ENCODE measurements at places on chromosomes 7 and 10. TPM values are rescaled to one million over a fixed set of nuclear protein-coding genes. Genes with fewer than 3 reads are reported as not detected.

The DENND2A gene
- total RNA-seq = 77.2 TPM

The MYOZ1 gene
- 0.29 TPM for total RNA-seq

The PYROXD2 gene
- total RNA-seq = 6.3 TPM

The UCMA gene
- total RNA-seq = not detected

The PON1 gene
- total RNA-seq = not detected

DNA sequence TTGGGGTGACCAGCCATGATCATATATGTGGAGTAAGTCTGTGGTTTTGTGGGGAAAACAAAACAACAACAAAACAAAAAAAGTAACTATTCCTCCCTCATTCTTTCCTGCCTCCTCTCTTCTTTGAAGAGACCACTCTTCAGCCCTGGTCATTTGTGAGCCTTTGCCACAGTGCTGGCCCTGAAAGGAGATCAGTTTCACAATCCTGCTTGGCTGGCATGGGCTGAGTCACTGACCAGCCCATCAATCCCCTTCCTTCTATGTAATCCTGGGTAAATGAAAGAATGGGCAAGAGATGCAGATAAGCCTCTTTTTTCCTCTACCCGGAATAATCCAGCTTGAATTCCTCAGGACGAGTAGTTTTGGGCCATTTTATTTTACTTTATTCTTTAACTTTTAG, 13.6 kb downstream of the CSTF2T start:
- no peak for DNase-seq

- no peak for DNase-seq
Measured at GRCh38 chr7:91030680-91031380, 233.4 kb upstream of the FZD1 start.

GRCh38 chr10:114311023-114311422, 72.0 kb downstream of the VWA2 start:
- no peak for DNase-seq

DNA sequence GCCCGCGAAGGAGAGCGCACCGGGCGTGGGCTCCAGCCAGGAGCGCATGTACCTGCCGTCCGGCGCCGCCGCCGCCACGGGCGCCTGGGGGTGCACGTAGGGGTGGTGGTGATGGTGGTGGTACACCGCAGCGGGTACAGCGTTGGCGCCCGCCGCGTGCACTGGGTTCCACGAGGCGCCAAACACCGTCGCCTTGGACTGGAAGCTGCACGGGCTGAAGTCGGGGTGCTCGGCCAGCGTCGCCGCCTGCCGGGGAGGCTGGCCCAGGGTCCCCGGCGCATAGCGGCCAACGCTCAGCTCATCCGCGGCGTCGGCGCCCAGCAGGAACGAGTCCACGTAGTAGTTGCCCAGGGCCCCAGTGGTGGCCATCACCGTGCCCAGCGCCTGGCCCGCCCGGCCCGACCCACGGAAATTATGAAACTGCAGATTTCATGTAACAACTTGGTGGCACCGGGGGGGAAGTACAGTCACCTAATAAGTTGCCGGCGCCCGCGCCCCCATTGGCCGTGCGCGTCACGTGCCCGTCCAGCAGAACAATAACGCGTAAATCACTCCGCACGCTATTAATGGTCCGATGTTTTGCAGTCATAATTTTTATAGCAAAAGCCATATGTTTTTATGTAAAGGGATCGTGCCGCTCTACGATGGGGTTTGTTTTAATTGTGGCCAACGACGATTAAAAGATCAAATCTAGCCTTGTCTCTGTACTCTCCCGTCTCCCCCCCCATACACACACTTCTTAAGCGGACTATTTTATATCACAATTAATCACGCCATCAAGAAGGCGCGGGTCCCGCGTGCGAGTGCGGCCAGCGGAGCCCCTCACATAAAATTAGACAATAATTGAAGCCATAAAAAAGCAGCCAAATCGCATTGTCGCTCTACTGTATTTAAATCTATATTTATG, at the start of gene HOXA9:
Gene HOXA9, minus strand, starts transcription at position 449 of the 907 bp plus-strand sequence. Its CDS starts 80 bp downstream, at position 369.
- no peak for DNase-seq

DNA sequence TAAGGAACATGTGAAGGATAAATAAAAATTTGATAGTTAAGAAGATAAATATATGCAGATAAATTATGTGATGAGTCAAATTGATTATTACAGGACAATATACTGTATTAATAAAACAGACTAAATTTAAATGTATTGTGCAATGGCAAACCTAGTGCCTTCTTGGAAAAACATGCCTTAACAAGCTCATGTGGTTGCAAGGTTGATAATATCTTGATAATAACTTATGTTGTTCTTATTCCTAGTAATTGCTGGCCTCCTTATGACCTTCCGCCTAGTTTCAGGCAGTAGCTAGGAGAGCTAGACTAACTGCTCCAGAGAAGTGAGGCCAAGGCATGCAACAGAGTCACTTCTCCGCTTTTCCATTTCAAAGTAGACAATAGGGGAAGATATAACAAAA, 7.6 kb upstream of the RAB11FIP2 start:
- DNase-seq = no peak

DNA sequence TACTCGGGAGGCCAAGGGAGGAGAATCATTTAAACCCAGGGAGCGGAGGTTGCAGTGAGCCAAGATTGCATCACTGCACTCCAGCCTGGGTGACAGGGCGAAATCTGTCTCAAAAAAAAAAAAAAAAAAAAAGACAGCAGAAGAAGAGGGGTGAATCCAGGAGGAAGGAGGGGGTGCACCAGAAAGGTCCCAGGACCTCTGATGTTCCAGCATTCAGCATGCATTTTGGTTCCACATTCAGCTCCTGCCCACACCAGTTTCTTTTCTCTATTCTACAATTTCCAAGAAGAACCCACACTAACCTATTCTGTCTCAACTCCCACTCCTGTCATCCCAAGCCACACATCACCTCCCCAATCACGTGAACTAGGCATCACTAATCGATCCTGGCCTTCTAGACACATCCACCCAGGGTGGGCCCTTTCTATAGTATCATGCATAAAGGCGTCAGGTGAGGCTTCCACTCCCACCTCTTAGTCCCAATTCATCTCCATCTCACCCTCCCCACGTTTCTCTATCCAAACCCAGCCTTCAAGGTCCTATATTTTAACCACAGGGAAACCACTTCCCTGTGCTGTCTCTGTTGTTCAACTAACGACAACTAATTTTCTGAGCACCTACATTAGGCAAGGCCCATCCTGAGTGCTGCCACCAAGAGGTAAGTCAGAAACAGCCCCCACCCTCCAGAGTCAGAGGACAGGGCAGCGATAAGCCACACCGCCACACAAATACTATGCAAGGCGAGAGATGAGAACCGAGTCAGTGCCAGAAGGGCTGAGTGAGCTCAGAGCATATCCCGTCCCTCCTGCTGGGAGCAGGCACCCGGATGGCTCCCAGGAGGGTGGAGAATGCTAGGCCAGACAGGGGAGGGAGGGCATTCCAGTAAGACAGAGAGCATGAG, 2.2 kb downstream of the ANXA11 start:
- no peak for DNase-seq

DNA sequence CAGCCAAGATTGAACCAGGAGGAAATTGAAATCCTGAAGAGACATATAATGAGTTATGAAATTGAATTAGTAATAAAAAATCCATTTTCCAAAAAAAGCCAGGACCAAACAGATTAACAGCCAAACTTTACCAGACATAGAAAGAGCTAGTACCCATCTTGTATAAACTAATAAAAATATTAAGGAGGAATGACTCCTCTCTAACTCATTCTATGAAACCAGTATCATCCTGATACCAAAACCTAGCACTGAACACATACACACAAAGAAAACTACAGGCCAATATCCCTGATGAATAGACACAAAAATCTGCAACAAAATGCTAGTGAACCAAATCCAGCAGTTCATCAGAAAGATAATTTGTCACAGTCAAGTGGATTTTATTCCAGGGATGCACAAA, 140.6 kb downstream of the PCDH15 start:
- no peak for DNase-seq

- DNase-seq = no peak
Measured at GRCh38 chr7:105101864-105102263, 87.9 kb downstream of the KMT2E start.

GRCh38 chr10:78455236-78455635, 421.6 kb downstream of the RPS24 start:
- DNase-seq = no peak
